ENCODE measurements at places on chromosomes 11 and 22.
A peak's percentile ranks its signal among the peaks of the same experiment; 100 is the strongest.

DNA sequence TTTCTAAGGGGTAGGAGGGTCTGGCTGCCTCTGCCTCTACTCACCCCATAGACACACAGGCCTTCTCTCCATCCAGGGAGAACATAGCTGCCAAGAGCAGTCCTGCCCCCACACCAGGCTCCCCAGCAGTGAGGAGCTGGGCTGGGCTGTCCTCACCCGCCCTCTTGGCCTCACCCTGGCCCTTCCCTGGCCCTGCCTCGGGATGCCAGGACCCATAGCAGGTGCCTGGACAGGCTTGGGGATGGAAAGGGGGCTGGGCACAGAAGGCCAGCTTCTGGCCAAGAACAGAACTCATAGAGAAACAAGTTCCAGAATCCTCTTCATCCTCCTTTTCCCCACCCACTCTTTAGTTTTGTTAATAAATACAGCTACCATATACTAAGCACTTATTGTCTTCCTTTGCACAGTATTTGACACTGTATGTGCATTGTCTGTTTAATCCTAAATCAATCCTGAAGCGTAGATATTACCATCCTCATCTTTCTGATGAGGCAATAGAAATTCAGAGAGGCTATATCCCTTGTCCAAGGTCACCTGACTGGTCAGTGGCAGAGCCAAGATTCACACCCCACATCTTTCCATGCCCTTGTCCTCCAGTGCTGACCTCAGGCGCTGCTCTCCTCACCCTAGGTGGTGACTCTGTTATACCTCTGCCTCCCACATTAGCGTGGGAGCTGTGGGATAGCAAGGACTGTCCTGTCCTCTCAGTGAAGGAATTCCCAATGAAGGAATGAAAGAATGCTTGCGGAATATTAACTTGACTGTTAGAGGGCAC lies 22.0 kb upstream of the MYOD1 start:
- peaks cover 41% of the 10 kb centered on the region for H3K27me3 ChIP-seq
- H3K4me1 ChIP-seq, result no peaks in the 10 kb centered on the region
- H3K36me3 ChIP-seq, result no peaks in the 10 kb centered on the region
- H3K27ac ChIP-seq, result no peak overlapping the region
- no peak for DNase-seq

DNA sequence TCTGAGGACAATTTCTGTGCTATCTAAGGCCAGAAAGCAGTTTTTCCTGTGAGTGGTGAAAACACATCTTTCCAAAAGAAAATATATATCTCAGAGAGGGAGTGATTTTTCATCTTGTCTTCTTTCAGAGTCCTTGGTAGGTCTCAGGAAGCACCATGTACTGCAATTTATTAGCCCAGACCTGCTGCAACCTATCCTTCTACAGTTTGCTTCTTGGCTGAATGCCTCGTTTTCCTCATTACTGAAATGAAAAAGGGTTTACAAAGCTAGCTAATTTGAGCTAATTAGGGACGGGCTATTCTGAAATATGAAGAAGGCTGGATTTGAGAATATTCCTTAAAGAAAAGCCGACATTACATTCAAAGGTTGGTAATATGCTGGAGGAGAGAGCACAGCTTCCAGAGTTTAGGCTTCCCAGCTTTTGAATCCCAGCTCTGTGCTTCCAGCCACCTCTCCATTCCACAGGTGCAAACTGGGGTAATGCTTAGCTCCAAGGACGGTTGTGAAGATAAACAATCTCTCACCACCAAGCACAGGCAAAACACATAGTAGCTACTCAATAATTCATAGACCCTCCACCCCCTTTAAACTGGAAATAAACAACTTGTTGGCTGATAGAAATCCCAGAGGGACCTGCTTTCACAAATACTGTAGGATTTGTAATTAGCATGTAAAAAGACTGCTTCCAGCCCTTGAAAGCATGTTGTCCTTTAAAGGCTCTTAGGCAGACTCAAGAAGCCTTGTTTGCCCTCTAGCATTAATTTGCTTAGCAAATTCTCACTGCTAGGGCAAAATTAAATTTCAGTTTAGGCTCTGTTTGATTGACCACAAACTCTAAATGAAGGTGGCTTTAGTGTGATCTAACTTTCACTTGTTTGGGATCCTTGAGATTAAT lies 24.5 kb upstream of the SESN3 start:
- no peak for DNase-seq
- H3K36me3 ChIP-seq, result peaks cover 2% of the 10 kb centered on the region
- H3K27ac ChIP-seq, result peak overlapping the region; percentile 84
- no peak overlapping the region for H3K4me3 ChIP-seq
- peaks cover 46% of the 10 kb centered on the region for H3K4me1 ChIP-seq

DNA sequence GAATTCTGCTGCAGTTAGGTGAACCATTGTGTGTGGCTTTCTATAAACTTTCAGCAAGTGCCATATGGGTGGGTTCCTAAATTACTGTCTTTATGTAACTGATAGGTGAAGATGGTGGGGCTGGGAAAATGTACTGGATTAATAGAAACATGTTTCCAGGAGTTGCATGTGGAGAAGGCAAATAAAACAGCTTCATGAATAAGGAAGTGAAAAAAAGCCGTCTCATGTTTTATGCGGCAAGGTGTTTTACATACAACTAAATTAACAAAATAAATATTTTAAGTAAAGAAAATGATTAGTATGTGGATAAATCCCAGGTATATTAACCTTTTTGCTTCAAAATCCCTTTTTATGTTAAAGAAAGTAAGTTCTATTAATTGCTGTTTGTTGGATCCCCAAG lies 67.2 kb downstream of the EXT2 start:
- H3K36me3 ChIP-seq, result peaks cover 5% of the 10 kb centered on the region
- no peak overlapping the region for H3K27ac ChIP-seq
- no peak overlapping the region for H3K4me3 ChIP-seq
- no peak for DNase-seq
- H3K4me1 ChIP-seq, result peaks cover 9% of the 10 kb centered on the region

GRCh38 chr11:67304511-67305113 lies 1.3 kb downstream of the SSH3 start:
- peaks cover 10% of the 10 kb centered on the region for H3K4me1 ChIP-seq
- no peak overlapping the region for H3K27ac ChIP-seq
- no peaks in the 10 kb centered on the region for H3K27me3 ChIP-seq
- H3K36me3 ChIP-seq, result peaks cover 13% of the 10 kb centered on the region
- no peak overlapping the region for H3K4me3 ChIP-seq

- H3K4me1 ChIP-seq, result peaks cover 18% of the 10 kb centered on the region
- peak within 1 kb of the TSS; percentile 14 for H3K27ac ChIP-seq
- DNase-seq, result no peak
- H3K36me3 ChIP-seq, result no peaks in the 10 kb centered on the region
- peaks cover 94% of the 10 kb centered on the region for H3K27me3 ChIP-seq
Measured at GRCh38 chr11:124865181-124865901, at the start of gene ROBO3. Gene ROBO3, plus strand, starts transcription at chr11:124865432. Its CDS starts 146 bp downstream, at chr11:124865578.

GRCh38 chr11:62458212-62459002 lies 39.6 kb downstream of the SCGB1A1 start:
- H3K4me3 ChIP-seq, result no peak overlapping the region
- peaks cover 3% of the 10 kb centered on the region for H3K4me1 ChIP-seq
- no peaks in the 10 kb centered on the region for H3K36me3 ChIP-seq
- no peak for DNase-seq
- H3K27ac ChIP-seq, result no peak overlapping the region

DNA sequence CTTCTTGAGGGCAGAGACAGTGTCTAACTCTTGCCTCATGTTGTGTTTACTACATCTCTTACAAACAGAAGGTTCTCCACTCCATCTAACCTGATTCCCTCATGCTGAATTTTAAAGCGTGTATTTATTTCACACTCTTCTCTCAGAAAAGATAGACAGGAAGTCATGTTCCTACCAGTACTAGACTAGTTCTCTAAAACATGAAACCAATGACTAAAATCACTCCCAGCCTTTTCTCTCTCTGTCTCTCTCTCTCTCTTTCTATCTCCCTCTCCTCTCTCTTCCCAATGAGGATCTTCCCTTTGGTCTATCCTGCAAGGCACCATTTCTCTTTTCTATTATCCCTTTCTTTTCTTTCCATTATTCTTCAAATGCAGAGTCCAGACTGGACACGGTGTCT lies 391.9 kb upstream of the CADM1 start:
- no peaks in the 10 kb centered on the region for H3K4me1 ChIP-seq
- no peak overlapping the region for H3K27ac ChIP-seq
- H3K36me3 ChIP-seq, result no peaks in the 10 kb centered on the region
- no peak for DNase-seq

GRCh38 chr11:1838426-1839144 lies at the start of gene TNNI2:
Gene TNNI2, plus strand, starts transcription at chr11:1838981. Its CDS starts 716 bp downstream, at chr11:1839697.
- H3K27me3 ChIP-seq, result no peaks in the 10 kb centered on the region
- peaks cover 21% of the 10 kb centered on the region for H3K4me1 ChIP-seq
- H3K4me3 ChIP-seq, result no peak within 1 kb of the TSS
- peak within 1 kb of the TSS; percentile 74 for H3K27ac ChIP-seq
- no peaks in the 10 kb centered on the region for H3K36me3 ChIP-seq

GRCh38 chr11:84969103-84969502 lies 658.0 kb downstream of the DLG2 start:
- no peak overlapping the region for H3K4me3 ChIP-seq
- no peak for DNase-seq
- no peak overlapping the region for H3K27ac ChIP-seq
- no peaks in the 10 kb centered on the region for H3K4me1 ChIP-seq

GRCh38 chr11:78586452-78587046 lies 11.9 kb upstream of the NARS2 start:
- H3K4me3 ChIP-seq, result no peak overlapping the region
- H3K4me1 ChIP-seq, result no peaks in the 10 kb centered on the region
- H3K27me3 ChIP-seq, result peaks cover 21% of the 10 kb centered on the region
- no peak overlapping the region for H3K27ac ChIP-seq

DNA sequence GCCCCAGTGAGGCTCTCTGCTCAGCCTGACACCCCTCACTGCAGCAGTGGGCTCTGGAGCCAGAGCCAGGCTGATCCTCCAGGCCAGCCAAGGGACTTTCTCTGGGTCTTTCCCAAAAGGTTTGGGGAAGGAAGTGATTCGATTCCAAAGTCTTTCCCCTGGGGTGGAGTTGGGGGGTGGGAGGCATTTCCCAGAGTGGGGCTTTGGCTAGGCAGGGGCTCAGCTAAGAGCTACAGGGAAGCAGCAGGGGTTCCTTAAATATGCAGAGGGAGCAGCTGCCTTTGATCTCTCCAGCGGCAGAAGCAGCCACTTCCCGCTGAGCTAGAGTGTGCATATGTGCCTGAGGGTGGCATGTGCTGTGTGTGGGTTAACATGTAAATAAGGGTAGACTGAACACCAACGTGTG lies 192.9 kb downstream of the INSC start:
- no peak for DNase-seq
- no peak overlapping the region for H3K27ac ChIP-seq
- peaks cover 2% of the 10 kb centered on the region for H3K4me1 ChIP-seq
- H3K27me3 ChIP-seq, result no peaks in the 10 kb centered on the region

DNA sequence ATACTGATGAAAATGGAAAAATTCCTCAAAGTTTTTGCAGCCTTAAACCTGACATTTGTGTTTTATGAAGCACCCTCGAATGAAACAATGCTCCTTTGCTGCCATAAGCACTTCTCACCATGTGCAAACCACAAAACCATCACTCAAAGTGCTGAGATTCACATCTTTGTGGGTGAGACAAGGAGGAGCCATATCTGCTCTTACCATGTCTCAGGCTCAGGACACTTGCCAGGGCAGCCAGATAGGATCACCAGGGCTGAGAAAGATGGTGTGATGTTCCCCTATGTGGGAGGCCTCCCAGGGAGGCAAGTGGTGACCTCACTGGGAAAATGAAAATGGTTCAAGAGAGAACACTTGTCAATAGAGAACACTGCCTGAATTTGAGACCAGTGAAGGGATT lies 120.4 kb downstream of the CCDC34 start:
- H3K4me3 ChIP-seq, result no peak overlapping the region
- H3K27me3 ChIP-seq, result peaks cover 5% of the 10 kb centered on the region
- no peaks in the 10 kb centered on the region for H3K36me3 ChIP-seq
- H3K4me1 ChIP-seq, result no peaks in the 10 kb centered on the region

DNA sequence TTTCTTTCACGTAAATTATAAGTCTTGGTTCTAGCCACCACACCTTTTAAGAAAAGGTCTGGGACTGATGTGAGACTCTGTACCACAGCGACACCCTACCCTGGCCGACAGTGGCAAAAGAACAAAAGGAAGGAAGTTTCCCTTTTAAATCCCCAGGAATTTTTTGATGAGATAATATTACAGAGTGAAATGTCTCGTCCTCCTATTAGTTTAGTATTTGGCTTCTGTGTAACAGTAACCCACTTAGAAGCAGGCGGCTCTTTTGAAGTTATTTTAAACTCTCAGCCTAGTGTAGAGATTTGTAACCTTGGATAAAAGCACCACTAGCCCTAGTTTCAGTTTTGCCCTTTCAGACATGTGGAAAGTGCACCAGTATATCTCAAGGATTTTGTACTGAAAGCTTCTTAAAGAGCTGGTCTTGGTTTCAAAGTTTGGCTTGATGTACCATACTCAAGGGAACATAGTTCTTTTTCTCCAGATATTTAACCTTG lies 84.1 kb downstream of the C22orf31 start:
- peaks cover 52% of the 10 kb centered on the region for H3K27me3 ChIP-seq
- H3K4me3 ChIP-seq, result no peak overlapping the region
- no peak overlapping the region for H3K27ac ChIP-seq
- no peak for DNase-seq

DNA sequence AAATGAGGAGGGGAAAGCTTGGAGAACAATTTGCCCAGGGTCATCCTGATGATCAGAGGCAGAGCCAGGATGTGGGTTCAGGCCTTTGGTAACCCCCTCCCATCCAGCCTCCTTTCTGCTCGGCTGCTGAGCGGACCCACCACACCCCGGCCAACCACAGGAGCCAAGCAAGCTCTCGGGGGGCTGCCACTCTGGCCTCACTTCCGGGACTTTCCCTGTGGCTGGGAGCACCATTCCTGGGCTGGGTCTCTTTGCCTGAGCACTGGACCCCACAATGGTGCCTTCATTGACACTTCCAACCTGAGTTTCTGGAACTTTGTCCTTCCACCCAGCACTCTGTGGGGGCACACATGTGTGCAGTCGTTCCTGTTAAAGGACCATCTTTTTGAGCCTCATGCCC lies 9.8 kb downstream of the TOP3B start:
- no peak overlapping the region for H3K4me3 ChIP-seq
- H3K4me1 ChIP-seq, result no peaks in the 10 kb centered on the region
- no peak for DNase-seq
- H3K27me3 ChIP-seq, result no peaks in the 10 kb centered on the region

Data from activated CD4-positive, alpha-beta T cell treated with anti-CD3 and anti-CD28 coated beads, Interleukin-2, amount 10 ng/mL, durations not matched to agents 7 days and 5 days (primary cell).